ENCODE measurements at places on chromosomes 12 and 14.

- DNase-seq, result no peak
Observed at GRCh38 chr12:46134205-46134811, 134.5 kb downstream of the SLC38A1 start.

GRCh38 chr14:50335389-50335788, 23.3 kb downstream of the DMAC2L start:
- peak; percentile 77 for DNase-seq

DNA sequence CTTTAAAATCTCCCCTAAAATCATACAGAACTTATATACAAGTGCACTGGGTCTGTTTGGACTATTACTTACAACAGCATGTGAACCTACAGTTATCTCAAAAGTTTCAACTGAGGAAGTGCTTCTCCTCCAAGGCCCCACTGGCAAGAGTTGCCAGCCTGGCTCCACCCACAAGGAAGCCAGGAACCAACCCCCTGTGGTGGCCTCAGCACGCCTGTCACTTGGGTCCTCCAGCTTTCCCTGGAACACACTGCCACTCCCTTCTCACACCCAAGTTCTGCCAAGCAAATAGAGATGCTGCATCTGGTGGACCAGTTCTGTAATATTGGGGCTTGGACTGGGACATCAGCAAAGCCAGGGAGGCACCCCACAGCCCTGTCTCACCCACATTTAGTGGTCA, 115.4 kb downstream of the GCH1 start:
- no peak for DNase-seq

- DNase-seq, result no peak
Observed at GRCh38 chr14:102255401-102256190, 49.4 kb downstream of the MOK start.

- DNase-seq, result no peak
Observed at GRCh38 chr12:74906224-74906623, 303.4 kb downstream of the KCNC2 start.

DNA sequence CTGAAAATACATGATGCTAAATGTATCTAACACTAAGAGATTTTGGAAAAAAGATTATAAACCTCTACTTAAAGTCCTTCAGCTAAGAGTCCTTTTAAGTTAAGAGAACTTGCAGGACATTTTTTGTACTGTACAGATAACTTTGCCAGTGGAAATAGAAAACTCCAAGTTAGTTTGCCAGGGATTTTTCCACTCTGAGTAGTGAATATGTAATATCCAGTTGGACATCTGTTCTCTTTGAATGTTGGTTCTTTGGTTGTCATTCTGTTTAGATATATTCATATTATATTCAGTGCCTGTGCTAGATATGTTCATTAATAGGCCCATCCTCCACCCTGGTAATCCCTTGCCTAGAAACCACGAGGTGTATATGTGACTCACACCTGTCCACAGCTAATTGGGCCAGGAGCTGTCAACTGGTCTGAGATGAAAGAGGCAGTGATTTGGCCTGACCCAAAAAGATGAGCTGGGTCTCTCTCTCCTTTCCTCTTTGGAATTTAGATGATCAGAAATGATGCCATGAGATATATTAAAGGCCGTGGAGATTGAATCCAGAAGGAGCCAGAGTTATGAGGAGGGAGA, 261.0 kb upstream of the LRIG3 start:
- DNase-seq, result no peak

- no peak for DNase-seq
Observed at GRCh38 chr12:17358835-17359234, 731.2 kb downstream of the RERGL start.

DNA sequence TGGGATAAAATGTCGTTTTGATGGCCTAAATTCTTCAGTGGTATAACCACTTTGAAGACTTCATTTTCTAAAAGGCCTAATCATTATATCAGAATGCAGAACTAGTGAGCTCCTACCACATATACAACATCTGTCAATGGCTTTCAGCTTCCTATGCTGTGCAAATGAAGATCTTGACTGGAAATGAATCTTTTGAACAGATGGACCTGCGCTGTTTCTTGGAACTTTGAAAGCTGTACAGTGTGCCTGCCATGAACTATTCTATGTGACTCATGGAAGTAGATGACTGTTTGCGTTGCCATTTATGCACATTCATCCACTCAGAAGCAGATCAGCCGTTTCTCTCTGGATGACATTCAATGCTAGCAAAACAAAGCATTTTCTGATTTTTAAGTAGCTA, 542.2 kb upstream of the USP15 start:
- no peak for DNase-seq

DNA sequence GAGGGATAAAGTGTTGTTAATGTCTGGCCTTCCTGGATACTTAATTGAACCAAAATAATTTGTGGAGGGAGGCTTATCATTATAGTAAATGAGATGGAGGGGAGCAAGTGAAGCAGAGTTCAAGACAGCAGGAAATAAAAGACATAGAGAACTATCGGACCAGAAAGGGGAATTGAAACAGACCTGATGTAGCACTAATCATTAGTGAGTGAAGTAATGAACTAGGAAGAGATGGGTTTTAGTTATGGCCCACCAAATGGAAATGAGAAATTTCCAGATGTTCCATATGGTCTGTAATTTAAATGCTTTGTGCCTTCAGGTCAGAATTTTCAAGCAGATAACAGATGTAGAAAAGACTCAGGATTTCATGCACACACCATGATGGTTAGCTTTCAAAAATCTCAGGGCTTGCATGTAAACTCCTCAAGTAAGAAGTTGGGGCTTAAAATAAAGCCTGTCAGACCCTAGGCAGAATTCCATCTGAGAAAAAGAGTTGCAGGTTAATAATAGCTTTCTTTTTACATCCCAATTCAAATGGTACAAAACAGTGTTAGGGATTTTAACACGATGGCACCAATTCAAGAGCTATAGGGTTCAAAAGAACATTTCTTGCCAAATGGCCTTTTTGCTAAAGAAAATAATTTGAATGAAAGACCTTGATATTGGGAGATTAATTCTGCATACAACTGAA, 355.8 kb downstream of the FSCB start:
- no peak for DNase-seq

- no peak for DNase-seq
Observed at GRCh38 chr14:32696325-32697091, 242.2 kb upstream of the NPAS3 start.

DNA sequence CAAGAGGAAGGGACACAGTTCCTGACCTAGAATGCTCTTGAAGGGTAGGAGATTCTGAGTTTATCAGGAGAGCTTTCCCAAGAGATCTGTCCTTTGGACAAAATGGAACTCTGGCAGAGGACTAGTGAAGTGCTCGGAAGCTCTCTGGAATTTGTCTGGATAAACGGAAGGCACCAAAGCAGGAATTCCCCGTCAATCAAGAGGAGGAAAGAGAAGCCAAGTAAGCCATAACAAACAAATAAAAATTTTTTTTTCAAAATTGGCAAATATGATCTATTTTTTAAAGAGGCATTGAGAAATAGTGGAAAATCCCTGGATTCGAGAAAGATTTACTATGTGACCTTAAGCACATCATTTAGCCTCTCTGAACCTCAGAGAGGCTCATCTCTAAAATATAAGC, 99.2 kb downstream of the GRIN2B start:
- no peak for DNase-seq

DNA sequence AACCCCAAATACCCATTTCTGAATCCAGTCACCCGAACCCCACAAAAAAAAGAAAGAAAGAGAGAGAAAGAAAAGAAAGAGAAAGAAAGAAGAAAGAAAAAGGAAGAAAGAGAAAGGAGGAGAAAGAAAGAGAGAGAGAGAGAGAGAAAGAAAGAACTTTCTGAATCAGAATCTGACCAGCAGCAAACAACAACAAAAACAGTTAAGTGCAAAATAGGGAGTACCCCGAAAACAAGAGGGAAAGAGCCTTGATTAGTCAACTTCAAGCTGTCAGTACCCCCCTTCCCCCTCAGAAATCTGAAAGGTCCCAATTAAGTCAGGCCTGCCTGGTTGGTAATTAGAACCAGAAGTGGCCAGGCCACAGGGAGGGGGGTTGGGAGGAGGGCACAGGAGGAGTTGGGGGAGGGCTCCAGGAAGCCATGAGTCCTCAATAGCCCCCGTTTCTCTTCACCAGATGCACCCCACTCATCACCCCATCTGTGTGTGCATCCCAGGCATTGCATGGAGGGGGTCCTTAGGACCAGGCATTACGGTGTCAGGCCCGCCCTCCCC, 9.8 kb downstream of the RARG start:
- no peak for DNase-seq

GRCh38 chr14:30864934-30865333, 9.4 kb upstream of the COCH start:
- DNase-seq, result no peak

- DNase-seq, result no peak
Observed at GRCh38 chr12:46830731-46831334, 5.0 kb upstream of the SLC38A4 start.

GRCh38 chr12:30753233-30753632, 1.5 kb downstream of the CAPRIN2 start:
- DNase-seq, result no peak

DNA sequence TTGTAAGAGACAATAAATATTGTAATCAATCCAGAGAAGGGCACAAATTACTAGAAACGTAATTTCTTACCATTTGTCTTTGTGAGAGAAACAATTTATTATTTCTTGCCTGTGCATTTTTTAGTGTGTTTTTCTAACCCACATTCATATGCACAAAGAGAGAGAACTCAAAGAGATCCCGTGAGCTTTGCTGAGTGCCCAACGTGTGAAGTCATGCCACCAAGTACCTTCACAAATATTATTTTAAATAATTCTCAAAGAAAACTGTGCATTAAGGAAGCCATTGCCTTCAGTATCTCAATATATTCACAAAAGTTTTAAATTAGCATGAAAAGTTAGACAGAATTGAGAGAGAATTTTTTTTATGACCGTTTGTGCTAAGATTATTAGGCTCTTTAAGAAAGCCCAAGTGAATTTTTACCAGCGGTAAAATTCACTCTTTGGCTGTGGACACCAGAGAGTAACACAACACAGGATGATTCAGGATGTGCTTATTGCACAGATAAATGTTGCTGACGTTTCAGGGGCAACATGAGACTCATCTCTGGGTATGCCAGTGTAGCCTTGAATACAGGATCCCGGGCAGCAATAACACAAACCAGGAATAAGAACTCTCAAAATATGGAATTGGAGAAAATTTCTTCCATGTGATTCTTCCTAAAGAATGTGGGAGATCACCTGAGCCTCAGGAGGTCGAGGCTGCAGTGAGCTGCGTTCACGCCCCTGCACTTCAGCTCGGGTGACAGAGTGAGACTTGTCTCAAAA, 2.9 kb downstream of the ARHGDIB start:
- DNase-seq, result no peak

- no peak for DNase-seq
Observed at GRCh38 chr14:89757313-89757939, 197.1 kb downstream of the EFCAB11 start.

GRCh38 chr12:120983759-120984158, 5.4 kb downstream of the HNF1A start:
- DNase-seq, result no peak

DNA sequence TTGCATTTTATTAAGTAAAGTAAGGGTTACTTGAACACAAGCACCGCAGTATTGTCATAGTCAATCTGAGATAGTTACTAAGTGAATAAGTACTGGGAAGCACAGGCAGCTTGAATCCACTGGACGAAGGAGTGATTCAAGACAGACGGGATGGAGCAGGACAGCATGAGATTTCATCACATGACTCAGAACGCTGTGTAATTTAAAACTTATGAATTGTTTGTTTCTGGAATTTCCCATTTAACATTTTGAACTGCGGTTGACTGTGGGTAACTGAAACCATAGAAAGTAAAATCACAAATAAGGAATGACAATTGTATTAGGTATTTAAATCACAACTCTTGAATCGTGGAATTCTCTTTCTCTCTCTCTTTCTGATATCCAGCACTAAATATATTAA, 1630.4 kb upstream of the SEL1L start:
- DNase-seq, result no peak

GRCh38 chr14:85332401-85332800, 197.5 kb upstream of the FLRT2 start:
- DNase-seq, result no peak

- DNase-seq, result no peak
Observed at GRCh38 chr12:22702690-22703089, 77.7 kb downstream of the ETNK1 start.

- no peak for DNase-seq
Observed at GRCh38 chr12:90543841-90544240, 411.1 kb downstream of the CCER1 start.

DNA sequence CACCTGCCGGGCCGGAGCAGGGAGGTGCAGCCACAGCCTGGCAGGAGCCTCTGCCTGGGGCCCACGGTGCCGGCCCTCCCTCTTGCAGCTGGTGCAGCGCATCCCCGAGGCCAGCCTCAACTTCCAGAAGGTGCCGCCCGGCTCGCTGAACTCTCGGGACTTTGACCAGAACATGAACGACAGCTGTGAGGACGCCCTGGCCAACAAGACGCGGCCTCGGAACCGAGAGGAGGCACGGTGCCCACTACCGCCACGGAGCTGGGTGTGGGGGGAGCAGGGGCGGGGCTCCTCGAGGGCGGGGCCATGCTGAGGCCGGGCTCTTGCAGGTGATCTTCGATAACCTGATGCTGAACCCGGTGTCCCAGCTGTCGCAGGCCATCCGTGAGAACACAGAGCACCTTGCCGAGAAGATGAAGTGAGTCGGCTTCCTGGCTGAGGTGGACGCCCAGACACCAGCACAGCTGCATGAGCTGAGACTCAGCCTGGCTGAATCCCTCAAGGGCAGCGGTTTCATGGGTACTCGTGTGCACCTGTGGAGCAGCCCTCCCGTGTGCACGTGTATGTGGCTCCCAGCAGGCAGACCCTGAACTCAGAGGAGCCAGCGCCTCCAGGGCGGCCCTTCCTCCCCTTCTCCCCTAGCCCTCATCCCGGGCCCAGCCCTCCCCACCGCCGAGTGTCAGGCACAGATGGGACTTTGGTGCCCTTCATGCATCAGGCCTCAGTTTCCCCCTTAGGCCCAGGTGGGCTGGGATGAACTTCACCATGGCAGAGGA, 28.6 kb downstream of the CEP170B start:
- DNase-seq, result no peak

DNA sequence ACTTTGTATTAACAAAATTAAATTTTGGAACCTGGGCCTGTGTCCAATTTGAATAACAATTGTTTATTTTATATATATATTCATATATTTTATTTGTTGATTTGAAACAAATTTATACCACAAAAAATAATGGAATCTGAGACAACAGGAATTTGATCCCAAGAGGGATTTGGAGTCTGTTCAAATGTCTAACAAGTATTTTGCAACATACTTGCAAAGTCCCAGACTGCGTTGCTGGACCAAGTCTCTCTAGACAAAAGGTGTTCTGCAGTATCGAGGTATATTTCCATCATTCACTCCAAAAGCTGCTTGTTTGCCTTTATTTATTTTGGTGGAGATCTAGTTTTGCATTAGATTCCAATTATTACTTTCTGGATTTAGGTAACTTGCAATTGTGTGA, 68.7 kb upstream of the PTPRR start:
- no peak for DNase-seq

DNA sequence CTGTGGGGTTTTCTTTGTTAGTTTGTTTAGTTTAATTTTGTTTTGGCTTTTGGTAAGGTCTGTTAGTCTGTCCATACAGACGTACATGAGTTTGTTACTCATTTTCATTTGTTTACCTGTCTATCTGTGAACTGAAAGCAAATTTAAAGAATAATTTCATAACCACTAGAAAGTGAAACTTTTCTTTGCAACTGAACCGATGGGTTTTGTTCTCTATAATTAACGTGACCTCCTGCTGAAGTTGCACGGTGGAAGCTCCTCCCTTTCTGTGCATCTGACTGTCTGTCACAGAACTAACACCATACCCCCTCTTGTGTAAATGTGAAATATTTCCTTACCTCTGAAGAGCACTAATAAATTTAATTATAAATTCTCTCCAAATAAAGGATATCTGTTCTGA, 595.5 kb downstream of the GALC start:
- no peak for DNase-seq

All from nucleus accumbens (tissue), 56 donors.